Fibroblast of lung (primary cell): ENCODE measurements at places on chromosomes 1 and 21.

DNA sequence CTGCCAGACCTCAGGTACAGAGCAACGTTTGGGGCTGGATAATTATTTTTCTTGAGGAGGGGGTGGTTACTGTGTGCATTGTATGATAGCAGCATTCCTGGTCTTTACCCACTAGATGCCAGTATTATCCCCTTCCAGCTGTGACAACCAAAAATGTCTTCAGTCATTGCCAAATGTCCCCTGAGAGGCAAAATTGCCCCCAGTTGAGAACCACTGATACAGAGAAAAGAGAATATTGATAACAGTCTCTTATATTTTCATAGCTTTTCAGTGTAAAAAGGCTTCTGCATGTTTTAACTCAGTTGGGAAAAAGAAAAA lies 51.8 kb upstream of the SYT14 start:
- DNase-seq = no peak

GRCh38 chr1:229157480-229157879 lies 113.4 kb upstream of the RAB4A start:
- no peak for DNase-seq

GRCh38 chr1:44947063-44947773 lies 39.2 kb downstream of the EIF2B3 start:
- peak; percentile 88 for DNase-seq

DNA sequence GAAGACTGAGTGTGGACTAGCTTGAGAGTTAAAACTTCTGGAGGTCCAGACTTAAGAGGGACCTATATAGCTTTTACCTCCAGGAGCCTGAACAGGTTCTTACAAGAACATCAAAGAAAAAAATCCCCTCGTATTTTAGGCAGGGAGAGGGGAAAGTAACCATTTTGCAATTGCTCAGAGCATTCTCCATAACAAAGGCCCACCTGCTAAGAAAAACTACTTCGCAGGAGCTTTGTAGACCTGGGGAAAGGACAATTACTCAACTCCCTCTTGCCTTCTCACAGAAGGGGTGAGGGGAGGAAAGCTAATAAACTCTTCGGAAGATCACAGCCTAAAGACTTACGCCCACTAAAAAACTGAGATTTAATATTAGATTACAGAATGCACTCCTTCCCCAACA lies 86.3 kb downstream of the RERE start:
- DNase-seq = no peak

- peak; percentile 40 for DNase-seq
Observed at GRCh38 chr1:221832151-221832550, 90.3 kb upstream of the DUSP10 start.

DNA sequence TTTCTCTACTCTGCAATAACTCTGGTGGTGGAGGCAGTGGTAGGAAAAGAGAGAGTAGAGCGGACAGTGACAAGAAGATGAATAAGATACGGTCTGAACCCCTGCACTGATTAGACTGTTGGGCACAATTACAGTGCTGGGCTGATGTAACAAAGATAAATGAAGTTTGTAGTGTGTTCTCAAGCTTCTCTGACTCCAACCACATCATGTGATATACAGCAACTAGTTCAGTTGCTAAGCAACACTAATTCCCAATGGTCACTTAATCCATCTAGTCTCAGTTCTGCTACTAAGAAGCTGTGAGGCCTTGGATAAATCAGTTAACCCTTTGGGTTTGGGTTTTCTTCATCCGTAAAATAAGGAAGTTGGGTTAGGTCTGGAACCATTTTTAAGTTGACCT lies 17.3 kb downstream of the DDR2 start:
- DNase-seq = peak; percentile 60

DNA sequence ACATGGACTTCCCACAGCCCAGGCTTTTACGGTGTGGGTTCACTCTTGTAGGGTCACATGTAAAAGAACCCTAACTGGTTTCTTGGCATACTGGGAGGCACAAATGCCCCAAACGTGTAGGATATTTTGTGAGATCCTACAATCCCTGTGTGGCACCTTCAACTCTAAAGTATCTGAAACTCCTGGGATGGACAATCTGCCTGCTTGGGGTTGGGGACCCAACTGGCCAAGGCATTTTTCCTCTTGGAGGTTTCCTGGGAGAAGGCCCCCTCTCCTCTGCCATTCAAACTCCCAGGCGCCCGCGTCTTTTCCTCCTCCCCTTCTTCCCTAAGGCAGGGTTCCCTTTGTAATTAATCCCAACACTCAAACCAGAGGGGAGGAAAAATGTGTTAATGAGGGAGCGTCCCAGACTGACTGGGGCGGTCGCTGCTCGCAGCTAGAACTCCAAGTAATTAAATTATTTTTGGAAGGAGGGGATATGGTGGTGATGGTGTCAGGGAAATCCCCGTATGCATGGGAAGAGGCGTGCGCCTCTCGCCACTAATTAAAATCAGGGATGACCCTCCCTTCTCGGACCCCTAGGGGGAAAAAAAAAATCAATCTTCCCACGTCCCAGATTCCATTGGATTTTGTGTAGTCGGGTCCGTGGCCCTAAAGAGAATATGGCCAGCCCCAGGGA lies 681 bp upstream of the VANGL2 start:
- no peak for DNase-seq

- peak; percentile 12 for DNase-seq
Observed at GRCh38 chr1:18649693-18650370, 19.2 kb downstream of the PAX7 start.

GRCh38 chr1:86394416-86394815 lies 1.7 kb downstream of the ODF2L start:
- DNase-seq = peak; percentile 74

GRCh38 chr1:32345289-32345827 lies 9.3 kb upstream of the MARCKSL1 start:
- peak; percentile 56 for DNase-seq

DNA sequence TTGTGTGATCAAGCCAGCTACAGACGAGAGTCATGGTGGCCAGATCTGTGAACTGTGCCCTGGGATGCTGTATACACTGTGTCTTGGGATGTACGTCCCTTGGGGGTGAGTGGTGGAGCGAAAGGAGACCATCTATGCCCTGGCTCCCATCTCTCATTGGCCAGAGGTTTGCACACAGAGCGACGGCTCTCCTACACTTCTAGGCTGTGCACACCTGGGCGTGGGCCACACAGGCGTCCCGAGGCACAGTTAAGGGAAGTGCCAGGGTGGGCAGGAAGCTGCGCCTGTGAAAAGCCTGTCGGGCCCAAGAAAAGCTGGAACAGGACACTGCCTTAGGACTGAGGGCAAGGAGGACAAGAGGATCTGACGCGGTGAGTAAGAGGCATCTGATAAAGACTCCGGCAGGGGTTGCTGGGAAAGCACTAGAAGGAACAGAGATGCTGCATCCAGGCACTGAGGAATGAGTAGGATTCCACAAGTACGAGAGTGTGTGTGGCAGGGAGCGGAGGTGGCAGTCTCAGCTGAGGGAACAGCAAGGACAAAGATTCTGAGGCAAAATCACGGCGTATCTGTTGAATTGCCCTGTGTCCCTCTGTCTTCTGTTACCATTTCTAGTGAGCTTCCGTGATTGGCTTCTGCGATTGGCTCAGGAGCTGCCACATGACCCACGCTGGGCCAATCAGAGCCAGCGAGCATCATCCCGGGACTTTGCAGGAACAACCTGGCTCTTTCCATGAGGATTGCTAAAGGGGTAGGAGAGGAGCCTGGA lies 67.9 kb upstream of the ZBTB40 start:
- DNase-seq = no peak

GRCh38 chr21:38955495-38955894 lies 149.8 kb downstream of the ETS2 start:
- peak; percentile 75 for DNase-seq

DNA sequence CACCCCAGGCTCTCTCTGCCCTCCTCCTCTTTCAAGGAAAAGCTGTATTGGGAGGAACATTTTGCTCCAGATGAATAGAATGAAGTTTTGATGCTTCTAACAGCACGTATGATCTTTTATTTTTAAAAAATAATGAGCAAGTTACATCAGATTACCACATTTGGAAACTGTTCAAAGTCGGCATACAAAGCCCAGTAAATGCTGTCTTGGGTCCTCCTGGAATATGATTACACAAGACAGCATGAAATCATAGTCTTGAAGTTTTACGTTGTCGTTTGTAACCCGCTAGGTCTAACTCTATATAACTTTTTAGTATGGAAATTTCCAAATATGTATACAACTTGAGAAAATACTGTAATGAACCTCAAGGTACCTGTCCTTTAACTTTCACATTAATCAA lies 385.6 kb downstream of the HLX start:
- no peak for DNase-seq

DNA sequence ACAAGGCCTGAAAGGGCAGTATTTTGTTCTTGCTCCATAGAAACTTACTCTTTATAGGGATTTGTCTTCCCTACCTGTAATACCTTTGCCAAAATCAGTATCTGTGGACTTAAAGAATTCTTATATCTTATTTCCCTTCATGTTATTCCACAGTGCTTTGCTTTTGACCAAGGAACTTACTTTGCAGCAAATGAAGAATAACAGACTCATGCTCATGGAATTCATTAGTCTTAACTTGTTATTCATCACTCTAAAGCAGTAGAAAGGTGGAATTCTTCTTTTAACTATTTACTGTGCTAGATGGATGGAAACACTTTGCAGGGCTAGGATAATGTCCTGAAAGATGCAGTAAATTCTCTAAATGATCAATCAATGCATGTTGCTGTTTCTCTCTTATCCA lies 45.9 kb downstream of the DUSP10 start:
- DNase-seq = no peak

DNA sequence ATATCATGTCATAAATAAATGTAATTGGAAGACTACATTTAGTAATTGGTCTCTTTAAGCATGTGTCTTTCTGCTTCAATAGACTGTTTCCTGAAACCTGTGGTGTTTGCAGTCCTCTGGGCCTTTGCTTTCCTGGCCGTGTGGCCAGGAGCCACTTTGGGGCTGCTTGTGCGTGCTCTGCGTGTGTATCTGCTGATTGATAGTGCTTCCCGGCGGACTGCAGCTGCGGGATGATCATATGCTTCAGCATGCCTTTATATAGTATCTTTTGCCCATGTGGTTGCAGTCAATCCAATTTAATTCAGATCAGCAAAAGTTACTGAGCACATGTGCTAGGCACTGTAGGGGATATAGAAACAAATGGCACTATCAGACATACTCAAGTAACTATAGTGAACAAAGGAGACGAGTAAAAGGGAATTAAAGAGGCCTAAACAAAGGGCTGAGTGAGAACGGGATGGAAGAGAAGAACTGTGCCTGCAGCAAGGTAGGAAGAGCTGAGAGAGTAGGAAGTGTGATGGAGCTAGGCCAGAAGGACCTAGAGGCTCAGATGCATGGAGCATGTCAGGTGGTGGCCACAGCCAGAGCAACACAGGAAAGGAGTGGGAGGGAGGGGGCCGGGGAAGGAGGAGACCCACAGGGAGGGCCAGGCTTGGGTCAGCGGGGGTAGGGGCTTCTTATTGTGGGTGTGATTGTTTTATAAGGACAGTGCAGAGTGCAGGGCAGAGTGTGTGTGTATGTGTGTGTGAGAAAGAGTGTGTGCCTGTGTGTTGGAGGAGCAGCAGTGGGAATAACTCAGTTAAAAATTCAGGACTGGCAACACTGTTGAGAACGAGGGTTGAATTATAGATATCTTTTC lies 27.2 kb upstream of the TTF2 start:
- no peak for DNase-seq
